ENCODE measurements at places on chromosomes 1 and 21.

DNA sequence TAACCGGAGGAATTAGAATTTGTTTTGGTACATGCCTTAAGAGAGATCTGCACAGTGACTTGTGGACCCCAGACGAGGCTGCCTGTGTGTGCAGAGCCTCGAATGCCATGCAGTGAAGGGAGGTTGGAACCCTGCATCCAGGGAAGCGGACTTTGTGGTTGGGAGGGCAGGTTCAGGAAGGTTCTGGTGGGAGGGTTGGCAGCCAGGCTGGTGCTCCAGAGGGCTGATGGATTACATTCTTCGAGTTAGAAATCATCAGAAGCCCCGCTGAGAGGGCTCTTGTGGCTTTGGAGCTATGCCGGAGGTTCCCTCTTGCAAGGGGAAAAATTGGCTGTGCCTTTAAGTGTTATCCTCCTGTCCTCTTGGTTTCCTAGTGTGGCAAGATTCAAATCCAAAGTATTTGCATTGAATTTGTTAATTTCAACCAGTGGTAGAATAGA lies 21.1 kb downstream of the ROR1 start:
- DNase-seq: no peak

GRCh38 chr21:41736423-41736822 lies 30.4 kb downstream of the RIPK4 start:
- DNase-seq: no peak

DNA sequence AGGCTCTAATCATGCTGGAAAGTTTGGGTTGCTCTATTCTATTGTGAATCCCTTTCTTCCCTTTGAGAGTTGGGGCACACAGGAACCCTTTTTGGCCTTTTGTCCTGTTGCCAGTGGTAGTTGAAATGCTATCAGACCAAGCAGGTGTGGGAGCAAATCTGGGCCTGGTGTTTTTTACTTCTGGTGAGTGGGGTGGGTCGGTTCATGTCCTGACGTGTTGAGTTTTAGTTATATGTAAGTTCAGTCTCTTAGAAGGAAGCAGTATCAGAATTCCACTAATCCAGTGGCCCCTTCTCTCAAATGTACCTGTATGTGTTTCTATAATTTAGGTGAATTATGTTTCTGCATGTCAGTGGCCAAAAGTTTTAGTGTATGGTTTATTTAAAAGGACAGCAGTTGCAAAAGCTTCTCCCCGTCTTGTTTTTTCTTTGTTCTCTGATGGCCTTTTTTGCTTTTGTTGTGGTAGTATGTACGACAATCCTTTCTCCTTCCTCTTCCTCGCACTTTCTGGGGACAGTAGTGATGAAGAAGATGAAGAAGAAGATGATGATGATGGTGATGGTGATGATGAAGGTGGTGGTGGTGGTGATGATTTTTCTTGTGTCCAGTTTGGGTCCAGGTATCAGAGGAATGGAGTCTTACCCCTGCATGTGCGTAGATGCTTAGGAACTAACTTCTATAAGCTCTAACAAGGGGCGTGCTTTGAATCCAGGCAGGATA lies 74.2 kb downstream of the UBE4B start:
- no peak for DNase-seq

GRCh38 chr1:197806718-197807117 lies 31.4 kb upstream of the DENND1B start:
- DNase-seq: no peak

GRCh38 chr1:231678011-231678432 lies 51.4 kb downstream of the DISC1 start:
- no peak for DNase-seq

DNA sequence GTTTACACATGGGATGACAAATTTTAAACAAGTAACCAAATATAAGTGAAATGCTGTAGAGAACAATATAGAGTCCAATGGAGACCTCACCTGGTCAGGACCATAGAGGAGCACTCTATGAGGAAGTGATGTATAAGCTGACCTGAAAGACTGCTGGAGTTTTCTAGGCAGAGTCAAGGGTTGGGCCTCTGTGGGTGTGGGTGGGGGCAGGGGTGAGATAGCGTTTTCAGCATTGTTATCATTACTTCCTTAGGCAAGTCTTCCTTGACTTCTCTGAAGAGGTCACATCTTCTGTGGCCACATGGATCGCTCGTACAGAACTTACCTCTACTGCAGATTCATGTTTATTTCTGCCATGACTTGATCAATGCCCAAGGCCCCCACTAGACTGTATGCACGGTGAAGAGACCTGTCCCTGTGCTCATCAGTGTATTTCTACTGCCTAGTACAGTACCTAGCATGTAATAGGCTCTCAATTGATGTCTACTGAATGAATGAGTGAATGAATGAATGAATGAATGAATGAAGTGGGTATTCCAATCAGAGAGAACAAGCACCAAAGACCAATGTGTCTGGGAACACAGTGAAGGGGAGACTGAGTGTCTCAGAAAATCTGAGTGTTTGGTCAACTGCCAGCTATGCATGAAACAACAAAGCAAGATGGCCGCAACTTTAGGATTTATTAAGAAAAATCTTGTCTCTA lies 116.5 kb downstream of the RNF220 start:
- DNase-seq: no peak

GRCh38 chr1:25562101-25562927 lies 18.9 kb downstream of the LDLRAP1 start:
- DNase-seq: peak; percentile 78

DNA sequence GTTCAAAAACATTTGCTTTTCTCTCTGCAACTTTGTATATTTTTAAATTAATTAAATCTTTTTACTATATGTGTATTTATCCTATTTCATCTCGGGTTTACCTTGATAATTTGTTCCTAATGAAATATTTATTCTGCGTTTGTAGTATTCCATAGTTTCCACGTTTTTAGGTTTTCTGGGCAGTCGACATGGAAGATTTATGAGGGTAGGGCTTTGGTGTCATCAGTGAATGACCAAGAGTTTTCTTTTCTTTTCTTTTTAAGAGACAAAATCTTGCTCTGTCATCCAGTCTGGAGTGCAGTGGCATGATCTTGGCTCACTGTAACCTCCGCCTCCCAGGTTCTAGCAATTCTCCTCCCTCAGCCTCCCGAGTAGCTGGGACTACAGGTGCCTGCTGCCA lies 17.2 kb upstream of the ZNF669 start:
- no peak for DNase-seq

- no peak for DNase-seq
Measured at GRCh38 chr1:243496187-243496646, 240.4 kb downstream of the SDCCAG8 start.

- no peak for DNase-seq
Measured at GRCh38 chr1:247845693-247846017, 4.0 kb upstream of the OR11L1 start.
